GM23338 (cell line): ENCODE measurements at places on chromosomes 11 and 22.
A peak's percentile ranks its signal among the peaks of the same experiment; 100 is the strongest.

DNA sequence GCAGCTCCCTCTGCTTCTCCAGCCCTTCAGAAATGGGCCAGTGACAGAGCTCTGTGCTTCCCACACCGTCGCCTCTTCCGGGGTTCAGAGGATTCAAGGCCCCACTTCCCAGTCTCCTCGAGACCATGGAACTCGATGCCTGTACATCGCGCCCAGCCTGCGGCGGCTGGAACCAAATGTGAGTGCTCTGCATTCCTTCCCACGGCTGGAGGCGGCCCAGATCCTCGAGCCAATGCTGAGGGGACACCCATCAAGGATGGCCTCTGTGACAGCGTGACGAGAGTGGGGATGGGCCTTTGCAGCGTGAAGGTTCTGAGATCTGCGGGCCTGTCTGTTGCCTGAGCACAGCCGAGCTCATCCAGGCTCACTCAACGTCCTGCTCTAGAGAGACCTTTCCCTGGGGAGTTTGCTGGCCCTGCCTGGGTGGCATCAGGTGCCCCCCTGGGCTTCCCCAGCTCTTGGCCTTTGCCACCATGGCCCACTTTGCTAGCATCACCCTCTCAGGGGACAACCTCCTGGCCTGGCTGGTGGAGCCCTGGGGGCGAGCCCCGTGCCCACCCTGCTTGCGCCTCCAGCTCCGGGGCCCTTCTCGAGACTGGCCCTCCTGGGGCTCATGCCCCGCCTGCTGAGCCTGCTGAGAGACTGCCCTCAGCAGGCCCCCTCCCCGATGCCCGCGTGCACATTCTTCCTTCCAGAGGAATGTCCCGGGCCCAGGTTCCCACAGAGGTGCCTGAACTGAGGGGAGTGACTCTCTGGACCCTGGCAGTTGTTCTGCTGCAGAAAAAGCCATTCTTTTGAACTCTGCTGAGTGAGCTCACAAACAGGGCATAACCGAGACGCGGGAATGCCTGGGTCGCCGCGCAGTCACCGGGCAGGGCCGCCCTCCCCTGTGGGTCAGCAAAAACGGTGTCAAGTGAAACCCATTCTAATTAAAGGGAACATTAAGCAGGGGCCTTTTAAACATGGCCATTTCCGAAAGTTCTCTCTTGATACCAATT lies 7.3 kb upstream of the MYEOV start:
- peak; percentile 29 for DNase-seq

GRCh38 chr11:6856871-6857270 lies 6.0 kb upstream of the OR10A2 start:
- DNase-seq: no peak

- no peak for DNase-seq
Observed at GRCh38 chr11:102081313-102081712, 28.9 kb upstream of the YAP1 start.

DNA sequence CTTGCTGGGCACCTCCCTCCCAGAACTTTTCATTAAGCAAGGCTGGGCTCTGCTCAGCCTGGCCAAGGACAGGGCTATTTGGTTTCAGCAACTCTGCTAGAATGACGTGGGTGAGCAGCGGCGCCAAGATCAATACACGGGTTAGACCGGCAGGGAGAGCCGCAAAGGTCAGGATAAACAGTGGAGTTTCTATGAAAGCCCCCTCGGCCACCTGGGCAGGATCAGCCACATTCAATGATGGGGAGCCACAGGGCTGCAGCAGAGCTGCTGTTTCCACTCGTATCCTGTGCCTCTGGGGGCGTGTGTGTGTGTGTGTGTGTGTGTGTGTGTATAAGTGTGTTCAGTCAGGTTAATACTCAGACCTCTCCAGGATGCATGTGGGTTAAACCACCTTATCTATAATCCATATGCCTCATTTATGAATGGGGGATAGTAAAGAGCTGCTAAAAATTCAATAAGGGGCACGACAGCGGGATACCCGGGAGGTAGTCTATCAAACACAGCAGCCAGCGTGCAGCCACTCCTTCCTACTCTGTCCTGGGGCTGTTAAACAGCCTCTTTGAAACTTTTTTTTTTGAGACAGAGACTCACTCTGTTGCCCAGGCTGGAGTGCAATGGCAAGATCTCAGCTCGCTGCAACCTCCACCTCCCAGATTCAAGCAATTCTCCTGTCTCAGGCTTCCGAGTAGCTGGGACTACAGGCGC lies 34.8 kb downstream of the MYH9 start:
- peak; percentile 25 for DNase-seq

GRCh38 chr11:47152953-47153950 lies 23.4 kb downstream of the ARFGAP2 start:
- peak; percentile 93 for DNase-seq

DNA sequence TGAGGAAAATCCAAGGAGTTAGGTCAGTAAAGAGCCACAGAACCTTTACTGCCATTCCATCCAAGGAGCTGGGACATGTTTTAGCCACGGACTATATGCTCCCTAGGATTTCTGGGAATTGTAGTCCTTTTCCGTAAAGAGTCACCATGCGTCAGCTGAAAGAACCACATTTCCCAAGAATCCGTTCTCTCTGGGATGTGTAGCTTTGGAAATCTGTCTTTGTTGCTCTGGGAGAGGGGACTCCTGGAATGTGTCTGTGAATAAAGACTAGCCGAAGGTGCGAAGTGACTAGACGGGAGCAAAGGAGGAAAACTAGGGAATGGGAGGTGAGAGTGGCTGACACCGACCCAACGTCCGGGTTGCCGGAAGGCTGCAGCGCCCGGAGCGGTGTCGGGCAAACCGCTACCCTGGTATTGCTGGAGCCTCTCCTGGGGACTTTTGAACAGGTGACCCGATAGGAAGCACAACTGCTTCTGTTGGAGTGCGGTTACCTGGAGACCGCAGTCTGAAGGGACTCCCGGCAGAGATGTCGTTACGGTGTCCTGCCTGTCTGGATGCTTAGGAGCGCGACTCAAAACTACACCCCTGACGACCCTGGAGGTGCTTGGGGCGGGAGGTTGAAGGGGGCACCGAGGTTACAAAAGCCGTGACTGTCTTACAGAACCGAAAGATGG lies at the start of gene IFTAP:
IFTAP (plus strand) TSS at position 187 of the 674 bp plus-strand sequence. CDS start 15,602 bp downstream, outside the sequence.
- DNase-seq: peak; percentile 98

GRCh38 chr11:61949169-61950034 lies 749 bp upstream of the BEST1 start:
- DNase-seq: peak; percentile 88

DNA sequence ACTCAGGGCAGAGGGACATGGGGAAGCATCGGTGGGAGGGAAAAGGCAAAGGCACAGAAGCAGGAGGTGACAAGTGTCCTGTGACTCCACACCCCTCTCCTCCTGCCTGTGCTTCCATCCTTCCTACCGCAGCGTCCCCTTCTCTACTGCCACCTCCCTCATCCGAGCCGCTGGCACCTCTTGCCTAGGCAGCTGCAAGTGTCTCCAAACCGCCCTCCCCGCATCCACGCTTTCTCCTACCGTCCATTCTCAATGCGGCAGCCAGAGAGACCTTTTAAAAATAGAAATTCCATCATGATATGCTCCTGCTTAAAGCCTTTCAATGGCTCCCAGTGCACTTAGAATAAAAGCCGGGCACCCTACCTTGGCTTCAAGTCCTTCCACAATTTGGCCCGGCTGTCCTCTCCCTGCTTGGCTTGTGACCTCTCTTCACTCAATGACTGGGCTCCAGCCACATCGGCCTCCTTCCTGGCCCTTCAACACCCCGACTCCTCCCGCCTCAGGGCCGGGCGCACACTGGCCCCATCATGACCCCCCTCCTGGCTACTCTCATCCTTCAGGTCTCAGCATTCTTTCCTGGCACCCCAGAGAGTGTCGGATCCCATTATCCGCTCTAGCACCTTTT lies 16.5 kb downstream of the LRRC10B start:
- DNase-seq: no peak

DNA sequence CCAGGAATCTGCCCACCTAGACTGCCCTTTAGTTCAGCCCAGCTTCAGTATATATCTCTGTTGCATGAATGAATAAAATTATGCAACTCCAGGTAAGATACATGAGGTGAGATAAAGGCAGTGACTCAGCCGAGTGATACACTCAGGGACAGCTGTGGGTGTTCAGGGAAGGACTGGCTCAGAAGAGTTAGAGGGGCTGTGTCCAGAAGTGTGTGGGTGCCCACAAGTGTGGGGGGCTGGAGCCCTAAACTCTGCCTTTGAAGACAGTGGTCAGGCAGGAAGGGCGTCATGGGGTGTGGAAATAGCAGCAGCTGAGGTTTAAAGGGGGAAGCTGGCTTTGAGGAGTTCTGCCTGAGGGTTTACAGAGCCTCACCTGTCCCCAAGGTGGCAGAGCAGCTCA lies 8.3 kb downstream of the FTH1 start:
- DNase-seq: peak; percentile 20
